CD14-positive monocyte (primary cell): ENCODE measurements at places on chromosomes 3 and 15.
A peak's percentile ranks its signal among the peaks of the same experiment; 100 is the strongest.

DNA sequence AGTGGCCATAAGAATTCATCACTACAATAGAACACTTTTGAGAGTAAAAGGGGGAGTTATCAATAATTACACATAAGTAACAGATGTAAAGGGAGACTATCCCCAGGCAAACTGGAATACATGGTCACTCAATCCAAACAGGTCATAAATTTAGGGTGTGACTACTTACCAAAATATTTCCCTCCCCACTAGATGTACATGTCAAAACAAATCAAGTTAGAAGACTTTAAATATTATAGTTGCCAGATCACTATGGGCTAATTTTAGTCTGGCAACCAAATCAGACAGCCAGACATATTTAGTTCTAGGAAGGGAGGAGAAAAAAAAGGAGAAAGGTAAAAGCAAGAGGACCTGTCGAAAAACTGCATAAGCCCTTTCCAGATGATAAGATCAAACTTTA is 23.1 kb downstream of the SLC24A5 start:
- DNase-seq, result no peak

DNA sequence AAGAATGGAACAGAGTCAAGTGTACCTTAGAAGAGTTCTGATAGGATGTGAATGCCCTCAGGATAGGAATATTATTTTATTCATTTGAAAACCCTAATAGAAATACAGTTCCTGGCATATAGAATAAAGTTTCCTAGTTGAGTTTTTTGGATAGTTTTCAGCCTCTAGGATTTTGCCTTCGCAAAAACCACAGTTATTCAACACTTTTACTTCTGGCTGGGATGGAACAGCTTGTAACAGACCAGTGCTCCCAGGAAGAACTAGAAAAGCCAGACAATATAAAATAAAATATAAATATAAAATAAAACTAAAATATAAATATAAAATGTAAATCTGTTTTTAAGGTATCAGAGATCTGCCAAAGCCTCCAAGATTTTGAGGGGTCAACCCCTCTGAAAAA is 27.5 kb upstream of the RARB start:
- no peak for DNase-seq

DNA sequence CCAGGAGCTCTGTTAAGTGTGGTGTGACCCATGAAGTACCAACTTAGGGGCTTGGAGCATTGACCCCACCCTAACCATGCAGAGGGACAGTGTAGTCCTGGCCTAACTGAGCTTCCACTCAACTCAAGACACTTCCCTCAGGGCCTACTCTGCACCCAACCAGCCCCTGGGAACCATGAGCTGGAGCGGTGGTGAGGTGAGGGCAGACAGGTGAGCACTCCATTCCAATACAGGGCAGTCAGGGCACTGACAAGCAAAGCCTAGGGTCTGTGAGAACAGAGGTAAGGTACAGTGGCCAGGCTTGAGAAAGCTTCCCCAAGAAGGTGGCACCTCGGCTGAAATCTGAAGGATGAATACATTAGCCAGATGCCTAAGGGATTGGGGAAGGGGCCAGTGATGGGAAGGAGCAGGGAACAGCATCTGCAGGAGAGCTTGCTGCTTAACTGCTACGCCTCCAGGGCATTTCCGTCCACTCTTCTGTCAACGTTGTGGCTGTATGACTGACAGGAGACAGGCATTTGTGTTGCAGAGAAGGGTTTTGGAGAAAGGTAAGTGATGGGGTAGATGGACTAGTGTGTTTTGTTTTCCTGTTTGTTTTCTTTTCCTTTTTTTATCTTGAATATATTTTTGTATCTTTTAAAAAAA is 243.5 kb upstream of the TRIM42 start:
- no peak for DNase-seq

- no peak for DNase-seq
These were observed 279.3 kb upstream of the LRRFIP2 start for GRCh38 chr3:37453393-37454389.

- peak; percentile 50 for DNase-seq
These were observed 4.5 kb downstream of the ARL8B start for GRCh38 chr3:5126586-5126985.

GRCh38 chr3:43770426-43771103 is 79.8 kb downstream of the ABHD5 start:
- peak; percentile 45 for DNase-seq

DNA sequence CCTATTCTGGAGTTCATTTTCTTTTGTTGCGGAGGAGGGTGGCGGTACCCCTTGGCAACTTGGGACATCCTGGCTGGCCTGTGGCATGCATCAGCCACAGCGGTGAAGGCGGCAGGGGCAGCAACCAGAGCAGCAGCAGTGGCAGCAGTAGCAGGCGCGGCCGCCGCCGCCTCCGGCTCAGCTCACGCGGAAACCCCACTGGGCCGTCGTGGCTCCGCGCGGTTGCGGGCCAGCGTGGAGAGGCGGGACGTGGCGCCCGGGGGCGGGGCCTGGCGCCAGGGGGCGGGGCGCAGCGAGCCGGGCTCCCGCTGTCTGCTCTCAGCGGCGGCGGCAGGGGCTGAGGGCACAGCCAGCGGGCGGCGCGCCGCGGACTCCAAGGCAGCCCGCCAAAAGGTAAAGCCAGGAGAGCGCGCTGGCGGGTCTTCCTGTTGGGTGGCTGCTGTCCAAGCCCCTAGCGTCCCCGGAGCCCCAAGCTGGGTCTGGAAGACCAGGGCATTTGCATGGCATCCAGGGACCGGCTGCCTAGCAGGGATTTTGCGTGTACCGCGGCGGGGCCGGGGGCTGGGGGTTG is 334.4 kb upstream of the THRB start:
- DNase-seq, result no peak

DNA sequence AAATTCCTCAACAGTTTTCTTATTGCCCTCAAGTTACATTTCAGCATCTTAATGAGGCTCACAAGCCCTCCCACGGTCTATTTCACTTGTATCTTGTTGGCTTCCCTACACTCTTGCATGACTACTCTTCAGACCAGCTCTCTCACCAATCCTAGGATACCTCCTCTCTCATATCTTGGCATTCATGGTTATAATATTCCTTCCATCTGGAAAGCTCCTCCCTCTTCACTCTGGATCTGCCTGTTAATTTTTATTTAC is 8.5 kb upstream of the CCDC80 start:
- no peak for DNase-seq

GRCh38 chr3:41898631-41899030 is 63.3 kb downstream of the ULK4 start:
- no peak for DNase-seq

DNA sequence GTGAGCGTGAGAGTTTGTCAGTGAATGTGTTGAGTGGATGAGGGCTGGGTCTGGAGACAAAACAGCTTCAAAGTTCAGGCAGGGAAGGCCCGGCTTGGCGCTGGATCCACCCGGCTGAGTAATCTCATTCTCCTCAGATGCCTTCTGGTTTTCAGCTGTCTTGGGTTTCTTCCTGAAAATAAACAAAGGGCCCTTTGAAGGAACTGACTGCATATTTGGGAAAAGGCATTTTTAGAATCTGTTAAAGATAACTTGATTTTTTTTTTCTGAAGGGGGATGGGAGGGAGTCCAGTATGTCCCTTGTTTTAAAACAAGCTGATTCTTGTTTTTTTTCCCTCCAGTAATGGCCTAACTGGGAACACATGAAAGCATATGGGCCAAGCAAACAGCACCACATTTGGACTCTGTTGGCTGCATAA is 86.4 kb downstream of the TIGIT start:
- no peak for DNase-seq

GRCh38 chr15:49236869-49237268 is 66.8 kb downstream of the GALK2 start:
- no peak for DNase-seq

- DNase-seq, result peak; percentile 28
These were observed 90.7 kb downstream of the SCN11A start for GRCh38 chr3:38960953-38961622.

DNA sequence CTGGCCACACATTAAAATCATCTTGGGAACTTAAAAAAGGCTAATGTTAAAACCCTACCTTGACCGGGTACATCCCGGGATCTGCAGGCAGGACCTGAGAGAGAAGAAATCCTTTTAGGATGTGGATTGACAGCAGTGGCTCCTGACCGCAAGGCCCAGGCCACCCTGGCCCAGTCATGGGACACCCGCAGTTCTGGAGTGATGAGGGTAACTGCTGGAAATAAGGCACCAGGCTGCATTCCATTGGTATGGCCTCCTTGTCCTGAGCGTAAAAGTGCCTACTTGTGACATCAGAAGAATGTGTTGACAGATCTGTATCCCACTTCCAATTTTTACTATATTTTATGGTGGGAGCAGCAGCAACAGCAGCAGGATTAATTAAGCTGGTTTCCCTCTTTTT is 63.4 kb upstream of the GSK3B start:
- DNase-seq, result no peak

DNA sequence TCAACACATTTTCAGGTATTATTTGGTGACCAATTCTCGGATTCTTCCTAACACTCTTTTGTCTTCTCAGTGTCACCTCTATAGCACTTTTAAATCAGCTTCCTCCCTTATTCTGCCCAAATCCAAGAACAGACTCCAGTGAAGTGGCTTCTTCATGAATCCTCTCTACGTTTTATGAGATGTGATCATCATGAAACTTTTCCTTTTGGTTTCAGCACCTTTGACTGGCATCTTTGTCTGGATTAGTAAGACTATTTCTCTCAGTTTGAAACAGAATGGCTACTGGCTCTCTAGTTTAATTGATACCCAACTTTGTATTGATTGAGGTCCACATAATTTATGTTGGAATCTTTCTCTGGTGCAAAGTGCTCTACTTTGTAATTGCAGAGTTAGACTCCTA is 45.6 kb downstream of the CMC1 start:
- DNase-seq, result no peak

- no peak for DNase-seq
These were observed 43.6 kb downstream of the BLM start for GRCh38 chr15:90760661-90761232.

DNA sequence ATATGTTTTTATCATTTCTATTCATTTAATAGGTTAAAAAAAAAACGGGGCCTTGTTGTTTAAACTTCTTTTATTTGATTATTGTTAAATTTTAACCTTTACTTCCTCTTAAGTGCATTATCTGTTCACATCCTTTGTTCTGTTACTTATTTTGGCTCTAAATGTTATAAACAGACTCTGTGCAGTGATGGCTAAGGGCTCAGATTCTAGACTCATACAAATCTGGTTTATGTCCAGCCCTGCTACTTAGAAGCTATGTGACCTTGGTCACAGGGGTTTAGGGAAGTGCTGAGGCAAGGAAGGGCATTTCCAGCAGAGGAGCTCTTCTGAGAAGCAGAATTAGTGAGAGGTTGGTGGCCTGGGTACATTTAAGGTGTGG is 55.3 kb upstream of the VILL start:
- no peak for DNase-seq

DNA sequence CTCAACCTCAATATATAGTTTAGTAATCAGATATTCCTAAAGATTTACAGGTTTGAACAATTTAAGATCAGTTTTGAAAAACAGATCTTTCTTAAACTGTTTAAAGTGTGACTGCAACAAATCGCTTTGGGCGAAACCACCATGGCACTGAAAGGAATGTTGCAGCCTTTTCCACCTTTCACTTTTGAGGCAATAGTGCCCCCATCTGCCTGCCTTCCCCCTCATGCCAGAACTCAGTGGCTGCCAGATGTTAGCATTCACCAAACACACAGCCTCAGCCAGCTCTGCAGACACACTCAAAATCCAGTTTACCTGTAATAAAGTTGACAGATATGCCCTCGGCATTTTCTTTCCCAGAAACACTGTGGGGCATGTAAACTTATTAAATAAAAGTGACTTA is 3.3 kb downstream of the LYSMD4 start:
- no peak for DNase-seq

GRCh38 chr15:33358306-33358705 is 47.5 kb downstream of the RYR3 start:
- no peak for DNase-seq

- no peak for DNase-seq
These were observed 930.6 kb upstream of the EPHA6 start for GRCh38 chr3:95883801-95884200.

DNA sequence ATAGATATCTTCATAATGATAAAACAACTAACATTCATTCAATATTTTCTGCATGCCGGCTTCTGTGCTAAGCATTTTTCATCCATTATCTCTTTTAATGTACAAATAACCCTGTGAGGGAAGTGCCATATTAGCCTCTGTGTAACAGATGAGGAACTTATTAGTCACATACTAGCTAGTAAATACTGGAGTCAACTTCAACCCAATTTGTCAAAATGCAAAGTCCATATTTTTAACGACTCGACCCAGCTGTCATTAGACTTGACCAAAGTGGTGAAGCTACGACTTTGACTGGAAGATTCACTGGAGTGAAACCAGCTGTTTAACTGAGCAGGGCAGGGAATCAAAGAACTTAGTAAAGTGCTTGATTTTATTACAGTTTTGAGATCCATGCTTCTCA is 41.6 kb downstream of the PARP15 start:
- DNase-seq, result no peak

DNA sequence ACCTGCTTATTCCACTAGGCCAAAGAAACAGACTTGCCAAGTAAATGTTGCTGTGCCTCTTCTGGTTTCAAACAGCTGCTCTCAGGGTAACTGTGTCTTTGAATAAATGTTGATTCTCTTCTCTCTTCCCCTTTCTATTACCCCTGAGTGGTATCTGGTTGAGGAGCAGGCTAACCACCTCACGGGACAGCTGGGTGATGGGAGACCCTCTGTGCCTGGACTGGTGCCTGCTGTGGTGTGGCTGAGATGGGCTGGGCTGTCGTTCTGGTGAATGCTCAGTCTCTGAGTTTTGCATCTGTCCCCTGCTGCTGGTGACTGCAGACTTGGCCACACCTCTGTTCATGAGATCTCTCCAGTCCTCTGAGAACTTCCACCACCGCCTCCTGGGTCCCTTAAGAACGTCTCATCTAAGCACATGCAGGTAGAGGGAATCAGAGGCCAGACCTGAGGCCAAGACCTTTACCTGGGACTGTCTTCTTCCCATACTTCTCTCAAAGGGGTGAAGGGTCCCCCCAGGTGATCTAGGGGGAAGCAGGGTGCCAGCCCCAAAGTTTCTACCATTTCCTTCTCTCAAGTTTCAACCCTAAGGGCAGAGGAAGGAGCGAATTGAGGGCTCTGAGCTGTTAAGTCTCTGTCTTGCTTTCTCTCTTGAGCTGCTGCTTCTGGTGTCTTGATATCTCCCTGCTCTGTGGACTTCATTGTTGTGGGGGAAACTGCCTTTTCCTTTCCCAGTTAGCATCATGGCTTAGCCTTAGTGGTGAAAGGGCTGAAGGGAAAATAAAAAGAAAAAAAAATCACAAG is 252.9 kb downstream of the EBLN2 start:
- no peak for DNase-seq

GRCh38 chr3:100852840-100853239 is 140.4 kb downstream of the ABI3BP start:
- no peak for DNase-seq

DNA sequence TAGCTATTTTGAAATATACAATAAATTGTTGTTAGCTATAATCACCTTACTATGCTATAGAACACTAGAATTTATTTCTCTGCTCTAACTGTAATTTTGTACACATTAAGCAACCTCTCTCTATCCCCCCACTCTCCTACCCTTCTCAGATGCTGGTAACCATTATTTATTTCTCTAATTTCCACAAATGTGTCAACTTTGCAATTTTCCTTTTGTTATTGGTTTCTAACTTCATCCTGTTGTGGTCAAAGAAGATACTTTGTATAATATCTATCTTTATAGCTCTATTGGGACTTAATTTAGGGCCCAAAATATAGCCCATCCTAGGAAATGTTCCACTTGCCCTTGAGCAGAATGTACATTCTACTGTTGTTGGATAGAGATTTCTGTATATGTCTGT is 229.3 kb downstream of the SATB1 start:
- no peak for DNase-seq

- DNase-seq, result no peak
These were observed 38.2 kb downstream of the SPATA12 start for GRCh38 chr3:57098418-57099310.
